ENCODE measurements at places on chromosomes 3 and 15.

- no peak for DNase-seq
These were observed 149.8 kb upstream of the ABI3BP start for GRCh38 chr3:101143012-101143411.

DNA sequence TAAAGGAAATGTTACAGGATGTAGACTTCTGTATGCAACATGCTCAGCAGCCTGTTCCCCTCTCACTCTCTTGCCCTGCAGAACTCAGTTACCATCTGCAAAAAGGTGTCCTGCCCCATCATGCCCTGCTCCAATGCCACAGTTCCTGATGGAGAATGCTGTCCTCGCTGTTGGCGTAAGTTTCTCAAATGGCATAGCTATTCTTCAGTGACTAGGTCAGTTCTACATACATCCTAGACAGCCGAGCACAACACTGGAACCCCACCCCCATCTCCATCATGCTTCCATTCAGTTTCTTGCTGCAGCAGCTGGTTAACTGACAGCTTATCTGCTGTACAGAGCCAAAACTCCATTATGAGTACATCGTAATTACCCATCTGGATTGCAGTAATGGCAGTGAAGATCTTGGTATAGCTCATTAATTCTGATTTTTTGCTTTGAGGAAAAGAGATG lies 4.5 kb downstream of the THBS1 start:
- no peak for DNase-seq

DNA sequence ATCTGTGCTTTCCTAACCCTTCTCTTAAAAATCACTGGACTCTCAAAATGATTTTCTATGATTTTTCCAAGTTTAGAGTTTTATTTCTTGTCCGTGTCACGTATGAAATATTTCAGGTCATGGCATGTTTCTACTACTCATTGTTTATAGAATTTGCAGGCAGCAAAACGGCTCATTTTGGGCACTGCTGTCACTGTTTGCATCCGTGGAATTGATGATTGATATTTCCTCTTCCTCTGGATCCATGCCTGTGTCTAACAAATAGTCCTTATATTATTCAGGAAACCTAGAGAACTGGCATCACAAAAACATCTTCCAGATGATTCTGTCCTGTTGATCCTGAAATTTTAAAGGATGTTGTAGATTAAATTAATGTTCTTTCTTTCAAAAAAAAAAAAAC lies 47.6 kb downstream of the LARS2 start:
- DNase-seq, result no peak

DNA sequence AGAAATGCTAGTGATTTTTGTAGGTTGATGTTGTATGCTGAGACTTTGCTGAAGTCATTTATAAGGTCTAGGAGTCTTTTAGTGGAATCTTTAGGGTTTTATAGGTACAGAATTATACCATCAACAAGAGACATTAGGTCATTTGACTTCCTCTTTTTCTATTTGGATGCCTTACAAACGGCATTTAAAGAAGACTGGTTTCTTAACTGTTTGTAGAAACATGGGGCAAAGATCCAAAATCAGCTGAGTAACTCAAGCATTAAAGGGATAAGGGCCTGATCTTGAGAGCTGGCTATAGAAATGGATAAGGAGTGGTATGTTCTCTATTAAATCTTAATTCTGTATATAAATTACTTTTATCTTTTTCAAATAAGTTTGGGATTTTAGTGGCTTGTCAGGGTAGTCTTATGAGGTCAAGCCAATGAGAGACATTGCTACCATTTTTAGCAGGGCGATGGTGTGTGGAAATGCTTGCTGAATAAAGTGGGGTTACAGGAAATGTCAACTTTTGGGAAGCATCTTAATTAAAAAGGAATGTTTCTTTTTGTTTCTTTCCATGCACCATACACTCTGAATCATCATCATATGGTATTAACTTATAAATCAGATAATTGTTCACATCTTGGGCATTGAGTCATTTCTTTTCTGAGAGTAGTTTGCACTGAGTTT lies 197.7 kb upstream of the GBE1 start:
- DNase-seq, result no peak

All from NCI-H226 (cell line).